ENCODE measurements at places on chromosomes 1 and 21.

DNA sequence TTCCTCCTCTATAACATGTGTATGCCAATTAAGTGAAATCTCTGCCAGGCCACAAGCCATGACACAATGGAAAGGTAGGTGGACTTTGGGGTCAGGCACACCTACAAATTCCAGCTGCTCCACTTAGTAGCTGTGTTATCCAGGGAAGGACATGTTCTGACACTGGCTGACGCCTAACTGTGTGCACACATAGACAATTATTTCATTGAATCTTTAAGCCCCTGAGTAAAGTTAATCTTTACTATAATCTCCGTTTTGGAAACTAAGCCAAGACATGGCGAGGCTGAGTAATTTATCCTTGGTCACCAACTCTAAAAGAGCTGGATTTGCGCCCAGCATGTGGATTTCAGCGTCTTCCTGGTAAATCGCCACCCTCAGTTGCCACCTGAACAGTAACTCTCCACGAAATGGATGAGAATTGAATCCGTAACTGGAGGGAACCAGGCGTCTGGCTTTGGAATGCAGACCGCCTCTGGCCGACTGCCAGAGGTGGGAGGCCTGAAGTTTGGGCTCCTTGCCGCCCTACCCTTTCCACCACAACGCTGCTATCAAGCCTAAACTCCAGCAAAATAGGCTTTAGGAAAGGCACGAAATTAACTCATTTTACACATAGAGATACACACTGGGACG is 888 bp upstream of the SNRPE start:
- DNase-seq: no peak

DNA sequence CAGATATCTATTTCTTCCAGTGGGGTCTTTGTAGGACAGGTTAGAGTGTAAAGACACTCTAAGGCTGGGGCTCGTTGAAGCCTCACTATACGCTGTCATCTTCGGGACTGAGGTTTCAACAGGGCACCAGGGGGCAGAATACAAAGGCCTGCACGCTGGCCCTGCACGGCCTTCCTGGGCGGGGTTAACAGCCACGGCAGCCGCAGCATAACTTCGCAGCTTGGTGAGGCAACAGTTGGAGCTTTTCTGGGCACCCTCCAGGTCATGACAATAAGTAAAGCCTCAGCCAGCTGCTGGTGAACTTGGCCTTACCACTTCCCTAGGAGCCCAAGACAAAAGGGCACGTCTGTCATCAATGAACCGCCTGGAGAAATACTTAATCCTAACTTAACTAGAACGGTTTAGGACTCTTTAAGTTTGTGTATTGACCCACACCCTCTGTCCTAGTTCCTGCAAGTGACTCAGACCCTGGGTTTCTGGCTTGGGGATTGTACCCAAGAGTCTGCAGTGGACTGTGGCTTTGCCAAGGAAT is 2.3 kb upstream of the RUNX1 start:
- no peak for DNase-seq

DNA sequence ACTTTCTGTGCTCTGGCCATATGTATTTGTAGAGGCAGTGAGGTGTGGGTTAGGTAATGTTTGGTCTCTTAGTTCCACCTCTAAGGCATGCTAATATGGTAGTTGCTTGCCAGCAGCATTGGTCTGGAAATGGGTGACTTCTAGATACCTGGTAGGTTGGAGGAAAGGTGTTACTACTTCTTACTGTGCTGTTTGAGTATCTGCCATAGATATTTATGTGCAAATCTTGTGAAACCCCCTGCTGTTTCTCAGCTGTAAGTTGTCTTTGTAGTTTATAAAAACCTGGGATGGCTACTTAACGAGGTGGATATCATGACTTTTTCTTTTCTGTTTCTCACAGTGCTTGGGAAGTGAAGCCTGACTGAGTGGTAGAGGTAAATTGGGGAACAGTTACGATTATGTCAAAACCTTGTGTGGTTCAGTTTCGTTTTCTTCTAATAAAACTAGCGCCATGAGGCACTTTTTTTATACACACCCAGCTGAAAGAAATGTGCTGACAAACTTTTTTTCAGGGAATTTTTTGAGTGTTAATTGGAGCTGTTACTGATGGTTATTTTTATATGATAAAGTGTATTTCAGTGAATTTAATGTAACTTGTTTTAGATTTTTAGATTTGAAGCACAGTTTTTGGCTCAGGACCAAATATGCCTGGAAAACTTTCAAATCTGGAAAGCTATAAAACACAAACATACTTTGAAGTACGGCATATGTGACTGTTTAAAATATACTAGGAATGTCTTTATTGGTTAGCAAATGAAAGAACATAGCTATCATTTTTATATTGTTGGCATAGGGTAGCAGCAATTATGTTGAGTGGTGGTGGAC is 42.1 kb downstream of the CAMSAP2 start:
- no peak for DNase-seq

DNA sequence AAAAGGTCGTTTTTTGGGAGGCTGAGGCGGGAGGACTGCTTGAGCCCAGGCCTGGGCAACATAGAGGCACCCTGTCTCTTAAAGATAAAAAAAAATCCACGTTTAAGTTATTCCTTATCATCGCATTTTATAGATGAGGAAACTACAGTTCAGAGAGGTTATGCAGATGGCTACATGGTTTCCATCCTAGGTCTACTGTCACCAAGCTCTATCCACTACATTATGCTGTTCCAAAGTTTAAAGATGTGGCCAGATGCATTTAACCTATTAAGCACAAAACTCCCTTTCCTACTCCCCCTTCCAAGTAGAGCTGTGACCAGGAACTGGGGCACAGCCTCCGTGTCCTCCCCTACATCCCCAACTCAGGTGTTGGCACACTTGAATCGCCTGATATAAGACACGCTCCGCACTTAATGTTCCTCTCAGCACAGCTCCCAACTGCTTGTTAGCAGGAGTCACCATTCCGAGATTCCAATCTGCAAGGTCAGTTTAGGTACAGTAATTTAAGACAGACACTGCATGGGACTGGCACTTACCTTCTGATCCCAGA is 1.3 kb downstream of the TAF5L start:
- DNase-seq: no peak

DNA sequence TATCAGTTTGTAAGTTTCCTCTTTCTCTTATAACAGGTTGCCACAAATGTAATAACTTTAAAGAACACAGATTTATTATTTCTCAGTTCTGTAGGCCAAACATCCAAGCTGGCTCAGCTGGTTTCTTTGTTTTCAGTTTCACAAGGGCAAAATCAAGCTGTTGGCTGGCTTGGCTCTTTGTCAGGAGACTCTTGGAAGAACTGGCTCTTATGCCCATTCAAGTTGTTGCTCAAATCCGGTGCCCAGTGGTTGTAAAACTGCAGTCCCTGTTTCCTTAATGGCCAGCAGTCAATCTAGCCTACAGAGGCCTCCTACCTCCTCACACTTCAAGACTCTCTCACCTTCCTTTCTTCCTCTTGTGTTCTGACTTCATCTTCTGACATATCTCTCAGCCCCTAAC is 1171.0 kb downstream of the MRPL39 start:
- DNase-seq: no peak

GRCh38 chr1:119516247-119516646 is 9.2 kb downstream of the HSD3B1 start:
- no peak for DNase-seq

DNA sequence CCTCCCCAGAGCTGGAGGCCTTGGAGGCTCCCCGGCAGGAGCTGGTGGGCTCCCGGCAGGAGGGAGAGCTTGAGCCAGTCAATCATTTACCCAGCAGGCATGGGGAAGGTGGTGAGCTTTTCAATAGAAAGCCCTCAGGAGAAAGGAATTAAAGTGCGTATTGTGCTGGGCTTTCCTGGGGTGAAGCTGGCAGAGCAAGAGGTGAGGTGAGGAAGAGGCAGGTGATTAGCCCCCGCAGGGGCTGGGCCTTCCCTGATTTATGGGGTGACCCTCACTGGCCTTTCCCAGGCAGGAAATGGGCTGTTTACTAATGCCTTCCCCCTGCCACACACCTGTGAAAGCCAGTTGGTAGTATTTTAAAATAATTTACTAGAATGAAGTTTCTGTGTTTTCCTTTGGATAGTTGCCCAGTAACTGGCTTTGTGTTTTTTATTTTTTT is 25.8 kb downstream of the CLDN14 start:
- no peak for DNase-seq

DNA sequence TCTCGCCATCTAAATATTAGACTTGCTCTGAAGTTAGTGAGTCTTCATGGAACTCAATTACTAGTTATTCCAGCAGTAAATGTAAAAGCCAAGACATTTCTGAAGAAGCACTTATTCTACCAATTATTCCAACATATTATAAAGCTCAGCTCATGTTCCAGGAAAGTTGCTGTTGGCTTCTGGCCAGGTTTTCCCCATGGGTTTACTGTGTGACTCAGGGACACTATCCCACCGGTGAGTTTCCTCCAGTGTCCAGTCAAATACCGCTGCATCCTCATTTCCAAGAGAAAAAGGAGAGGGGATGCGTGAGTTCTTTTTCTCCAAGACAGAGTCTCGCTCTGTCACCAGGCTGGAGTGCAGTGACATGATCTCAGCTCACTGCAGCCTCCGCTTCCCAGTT is 9.2 kb upstream of the HHIPL2 start:
- no peak for DNase-seq

- no peak for DNase-seq
These were observed 125.2 kb downstream of the MAST2 start for GRCh38 chr1:45928486-45929205.

- no peak for DNase-seq
These were observed 27.9 kb downstream of the DIP2A start for GRCh38 chr21:46486481-46487126.

DNA sequence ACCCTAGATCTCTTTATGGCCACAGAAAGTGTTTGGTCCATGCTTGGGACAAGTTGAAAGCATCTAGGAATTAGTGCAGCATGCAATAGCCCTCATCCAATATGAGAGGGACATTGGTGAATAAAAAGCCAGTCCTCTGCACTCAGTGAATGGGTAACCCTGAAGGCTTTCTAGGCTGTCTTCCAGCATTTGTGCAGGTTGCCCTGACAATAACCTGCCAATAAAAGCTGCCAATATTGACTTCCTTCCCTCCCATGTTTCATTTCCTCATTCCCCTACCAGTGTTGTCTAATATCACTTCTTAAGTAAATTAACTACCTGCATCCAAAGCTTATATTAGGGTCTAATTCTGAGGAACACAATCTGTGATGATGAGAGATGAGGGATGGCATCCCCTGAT is 563.6 kb upstream of the NEGR1 start:
- no peak for DNase-seq

DNA sequence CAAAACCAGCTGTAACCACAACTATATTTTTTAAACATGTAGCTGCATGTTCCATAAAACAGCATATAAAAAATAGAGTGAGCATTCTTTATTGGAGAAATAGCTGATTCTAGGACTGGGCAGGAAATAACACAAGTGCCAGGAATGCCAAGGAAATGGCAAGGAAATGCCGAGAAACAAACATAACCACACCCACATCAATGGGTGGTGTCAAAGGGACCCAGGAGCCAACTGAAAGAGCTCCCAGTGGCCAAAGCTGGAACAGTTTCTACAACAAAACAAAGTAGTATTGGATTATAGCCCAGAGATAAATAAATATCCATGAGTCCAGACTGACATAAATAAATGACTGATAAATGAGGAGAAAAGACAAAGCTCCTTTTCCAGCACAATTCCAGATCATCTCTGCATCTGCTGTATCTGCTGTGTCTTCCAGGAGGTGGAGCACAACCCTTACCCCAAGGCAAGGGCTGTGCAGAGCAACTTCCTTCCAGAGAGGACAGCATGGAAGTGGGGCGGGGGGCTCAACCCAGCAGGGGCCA is 28.1 kb downstream of the ADARB1 start:
- no peak for DNase-seq

- no peak for DNase-seq
These were observed 918 bp upstream of the RASAL2 start for GRCh38 chr1:178092878-178093493.

DNA sequence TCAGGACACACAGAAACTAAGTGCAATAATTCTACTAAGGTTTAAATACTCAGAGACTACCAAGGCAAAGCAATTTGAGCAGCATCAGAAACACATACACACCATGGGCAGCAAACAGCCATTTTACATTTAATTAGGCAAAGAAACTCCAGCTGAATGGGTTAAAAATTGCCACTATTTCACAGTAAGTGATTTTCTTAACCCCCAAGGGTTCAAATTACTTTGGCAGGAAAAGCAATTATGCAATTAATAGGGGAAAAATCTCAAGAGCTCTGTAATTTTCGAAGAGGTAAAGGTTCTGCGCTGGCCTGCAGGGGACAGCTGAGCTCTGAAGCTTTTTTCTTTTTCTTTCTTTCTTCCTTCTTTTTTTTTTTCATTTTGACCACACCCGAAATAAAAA is 206.2 kb upstream of the RRP15 start:
- DNase-seq: no peak

DNA sequence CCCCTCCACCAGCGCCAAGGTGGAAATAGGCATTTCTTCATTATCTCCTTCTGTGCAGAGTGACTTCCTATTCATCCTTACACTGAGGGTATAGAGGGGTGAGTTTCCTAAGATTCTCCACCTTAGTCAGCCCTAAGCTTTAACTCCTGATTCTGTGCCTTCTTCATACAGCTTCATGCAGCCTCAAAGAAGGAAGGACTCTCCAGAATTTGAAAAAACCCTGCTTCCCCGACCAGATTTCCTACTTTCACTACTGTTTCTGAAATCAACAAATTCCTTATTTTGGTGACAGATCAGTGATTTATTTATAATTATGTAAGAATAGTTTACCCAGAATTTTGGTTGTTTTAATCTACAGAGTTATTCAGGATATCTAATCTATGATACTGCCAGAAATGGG is 28.6 kb downstream of the GFI1 start:
- no peak for DNase-seq

DNA sequence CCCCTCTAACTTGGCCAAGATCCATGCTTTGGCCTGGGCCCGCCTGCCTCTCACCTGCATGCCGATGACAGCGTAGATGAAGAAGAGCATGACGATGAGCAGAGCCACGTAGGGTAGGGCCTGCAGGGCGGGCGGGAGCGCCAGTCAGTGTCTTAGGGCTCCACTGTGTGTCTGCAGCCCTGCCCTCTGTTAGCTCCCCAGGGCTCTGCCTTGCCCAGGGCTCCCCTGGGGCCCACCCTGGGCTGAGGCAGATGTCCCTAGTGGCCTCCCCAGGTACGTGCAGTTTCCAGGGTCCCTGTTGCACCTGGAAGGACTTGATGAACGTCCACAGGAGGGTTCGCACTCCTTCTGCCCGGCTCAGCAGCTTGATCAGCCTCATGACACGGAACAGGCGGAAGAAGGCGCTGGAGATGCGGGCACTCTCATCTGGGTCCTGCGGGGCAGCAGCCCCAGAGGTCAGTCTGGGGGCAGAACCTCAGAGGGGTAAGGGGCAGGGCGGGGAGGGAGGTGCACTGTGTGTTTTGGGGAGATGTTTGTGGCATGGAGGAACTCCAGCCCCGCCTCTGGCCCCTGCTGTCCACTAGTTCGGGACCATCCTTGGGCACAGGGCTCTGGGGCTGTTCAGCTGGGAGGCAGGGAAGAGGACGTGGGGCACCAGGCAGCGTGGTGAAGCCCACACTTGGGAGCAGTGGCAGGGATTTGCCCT is 29.8 kb upstream of the KIF21B start:
- DNase-seq: no peak

GRCh38 chr21:28196981-28197380 is 795.7 kb downstream of the LTN1 start:
- DNase-seq: no peak

DNA sequence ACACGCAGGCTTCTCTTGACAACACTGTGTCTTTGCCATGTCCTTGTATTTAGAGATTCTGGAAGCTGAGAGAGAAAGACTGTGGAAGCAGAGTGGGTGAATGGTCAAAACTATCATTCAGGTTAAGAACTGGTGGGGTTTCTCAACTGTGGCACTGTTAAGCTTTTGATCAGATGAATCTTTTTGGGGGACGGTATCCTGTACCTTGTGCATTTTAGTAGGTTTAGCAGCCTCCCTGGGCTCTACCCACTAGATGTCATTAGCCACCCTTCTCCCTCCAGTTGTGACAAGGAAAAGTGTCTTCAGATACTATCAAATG is 39.4 kb downstream of the ATP1A1 start:
- no peak for DNase-seq
